ENCODE measurements at places on chromosomes 3 and 15.
A peak's percentile ranks its signal among the peaks of the same experiment; 100 is the strongest.

DNA sequence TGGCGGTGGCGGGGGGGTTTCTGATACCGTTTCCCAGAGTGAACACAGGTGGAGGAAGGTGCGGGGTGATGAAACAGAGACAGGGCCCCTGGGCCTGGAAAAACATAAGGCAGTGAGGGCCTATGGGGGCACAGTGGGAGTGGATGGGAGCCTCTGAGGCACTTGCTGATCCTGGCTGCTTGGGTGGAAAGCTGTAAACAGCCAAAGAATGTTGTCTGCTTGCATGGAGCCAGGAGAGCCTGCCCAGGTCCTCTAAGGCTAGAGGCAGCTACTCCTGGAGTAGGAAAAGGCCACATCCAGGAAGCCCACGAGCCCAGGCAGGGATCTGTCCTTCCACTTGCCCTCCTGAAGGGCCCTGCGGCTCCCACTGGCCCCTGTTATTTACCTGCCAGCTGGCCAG lies 2.9 kb upstream of the SEMA3B start:
- DNase-seq, result no peak

GRCh38 chr3:123453675-123454074 lies 4.8 kb upstream of the ADCY5 start:
- no peak for DNase-seq

GRCh38 chr3:56988458-56989168 lies 71.9 kb upstream of the SPATA12 start:
- peak; percentile 89 for DNase-seq

GRCh38 chr3:171844873-171845272 lies 1.7 kb downstream of the TMEM212 start:
- no peak for DNase-seq

DNA sequence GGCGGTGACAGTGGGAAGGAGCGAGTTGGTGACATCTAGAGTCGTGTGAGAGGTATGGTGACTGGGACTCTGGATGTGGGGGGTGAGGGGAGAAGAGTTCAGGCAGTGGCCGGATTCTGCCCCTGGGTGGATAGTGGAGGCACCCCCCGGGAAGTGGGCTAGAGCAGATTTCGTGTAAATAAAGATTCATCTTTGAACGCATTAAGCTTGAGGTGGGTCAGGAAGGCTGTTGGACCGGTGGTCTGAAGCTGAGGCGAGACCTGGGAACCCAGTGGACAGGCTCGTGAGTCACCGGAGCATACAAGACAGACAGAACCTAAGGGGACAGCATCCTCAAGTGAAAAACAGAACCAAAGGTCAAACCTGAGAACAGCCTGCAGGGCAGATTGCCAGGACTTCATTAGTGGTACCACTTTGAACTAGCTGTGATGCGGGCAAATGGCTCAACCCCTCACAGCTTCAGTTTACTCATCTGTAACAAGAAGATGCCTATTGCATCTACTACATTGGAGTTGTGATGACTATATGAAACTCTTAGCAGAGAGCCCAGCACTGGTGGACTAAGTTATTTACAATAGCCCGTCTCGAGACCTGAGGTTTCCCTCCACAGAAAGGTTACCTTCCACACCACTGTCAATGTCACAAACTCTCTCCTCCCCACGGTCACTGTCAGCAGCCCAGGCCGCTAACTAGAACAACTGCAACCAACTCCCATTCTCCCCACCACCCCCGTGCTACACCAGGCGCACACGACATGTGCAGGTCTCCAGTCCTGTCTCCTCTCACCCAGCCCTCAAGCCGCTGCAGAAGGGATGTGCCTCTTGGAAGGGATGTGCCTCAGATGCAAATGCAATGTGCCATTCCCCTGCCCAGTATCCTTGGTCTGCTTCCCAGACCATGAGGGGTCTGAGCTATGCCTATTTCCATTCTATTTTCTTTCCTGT lies 901 bp upstream of the CLN6 start:
- no peak for DNase-seq

GRCh38 chr3:195169011-195169649 lies 101.8 kb downstream of the XXYLT1 start:
- DNase-seq, result no peak

- no peak for DNase-seq
Measured at GRCh38 chr3:157113832-157114505, 46.0 kb downstream of the CCNL1 start.

- DNase-seq, result no peak
Measured at GRCh38 chr3:193894121-193894863, 241.7 kb upstream of the HES1 start.

- no peak for DNase-seq
Measured at GRCh38 chr3:168585544-168585943, 489.8 kb upstream of the GOLIM4 start.

- no peak for DNase-seq
Measured at GRCh38 chr3:138241061-138241460, 54.0 kb downstream of the ARMC8 start.

- DNase-seq, result peak; percentile 7
Measured at GRCh38 chr3:30747771-30748281, 141.4 kb downstream of the TGFBR2 start.

GRCh38 chr3:41418961-41419691 lies 219.8 kb downstream of the CTNNB1 start:
- no peak for DNase-seq

DNA sequence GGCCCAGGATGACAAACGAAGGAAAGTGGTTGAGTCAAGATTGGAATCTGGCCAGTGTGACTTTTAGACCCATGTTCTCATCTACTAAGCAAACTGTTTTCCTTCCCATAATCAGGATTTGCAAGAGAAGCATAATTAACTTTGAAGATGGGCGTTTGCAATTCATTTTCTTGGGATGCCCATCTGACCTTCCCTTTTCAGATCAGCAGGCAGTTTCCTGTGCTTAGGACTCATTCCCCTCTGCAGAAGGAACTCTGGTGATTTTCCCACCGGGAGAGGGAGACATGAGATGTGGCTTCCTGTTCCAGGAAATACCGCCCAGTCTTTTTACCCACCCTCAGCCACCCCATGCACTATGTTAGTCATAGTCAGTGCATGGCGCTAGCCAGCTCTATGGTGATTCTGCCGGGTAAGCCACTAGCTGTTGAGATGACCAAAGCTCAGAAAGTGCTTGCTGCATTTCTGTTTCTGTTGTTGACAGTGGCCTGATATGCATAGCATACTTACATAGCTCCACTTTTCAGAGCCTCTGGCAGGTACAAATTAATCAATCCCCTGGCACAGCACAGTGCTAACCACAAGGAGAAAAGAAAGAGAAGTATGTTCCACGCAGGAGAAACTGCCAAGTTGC lies 129.4 kb downstream of the VGLL4 start:
- no peak for DNase-seq

GRCh38 chr3:8610951-8611350 lies 33.6 kb downstream of the SSUH2 start:
- DNase-seq, result no peak

GRCh38 chr3:178325330-178325729 lies 210.9 kb upstream of the KCNMB2 start:
- no peak for DNase-seq

DNA sequence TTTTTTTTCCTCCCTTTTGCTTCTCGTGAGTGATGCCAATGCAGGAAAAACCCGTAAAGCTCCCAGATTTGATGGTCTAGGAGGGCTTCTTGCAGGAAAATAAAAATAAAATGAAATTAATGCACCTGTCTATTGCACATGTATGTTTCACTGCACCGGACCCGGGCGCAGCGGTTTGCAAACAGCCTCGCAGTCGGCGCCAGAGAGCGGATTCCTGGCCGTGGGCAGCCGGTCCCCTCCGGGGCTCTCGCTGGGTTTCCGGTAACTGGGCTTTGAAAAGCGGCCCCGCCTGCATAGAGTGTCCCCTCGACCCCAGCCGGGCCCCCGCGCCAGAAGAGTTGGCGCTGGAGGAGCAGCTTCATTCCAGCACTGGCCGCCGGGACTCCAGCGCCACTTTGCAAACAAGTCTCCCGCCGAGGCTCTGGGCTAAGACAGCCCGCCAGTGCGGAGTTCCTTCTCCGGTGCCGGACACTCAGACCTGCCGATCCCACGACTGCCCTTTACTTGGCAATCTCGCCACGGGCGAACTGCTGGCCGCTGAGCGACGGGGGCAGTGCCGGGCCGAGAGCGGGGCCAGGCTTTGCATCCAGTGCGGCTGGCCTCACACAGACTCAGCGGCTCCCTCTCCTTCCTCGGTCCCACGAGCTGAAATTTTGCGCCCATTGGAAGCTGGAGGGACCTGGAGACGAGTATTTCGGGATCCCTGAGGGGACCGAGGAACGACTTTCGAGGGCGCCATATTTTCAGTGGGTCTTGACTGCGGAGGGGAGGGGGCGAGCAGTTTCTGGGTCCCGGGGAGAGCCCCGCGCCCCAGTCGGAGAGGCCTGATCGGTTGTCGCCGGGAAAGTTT lies 225.9 kb upstream of the C2CD4B start:
- no peak for DNase-seq

DNA sequence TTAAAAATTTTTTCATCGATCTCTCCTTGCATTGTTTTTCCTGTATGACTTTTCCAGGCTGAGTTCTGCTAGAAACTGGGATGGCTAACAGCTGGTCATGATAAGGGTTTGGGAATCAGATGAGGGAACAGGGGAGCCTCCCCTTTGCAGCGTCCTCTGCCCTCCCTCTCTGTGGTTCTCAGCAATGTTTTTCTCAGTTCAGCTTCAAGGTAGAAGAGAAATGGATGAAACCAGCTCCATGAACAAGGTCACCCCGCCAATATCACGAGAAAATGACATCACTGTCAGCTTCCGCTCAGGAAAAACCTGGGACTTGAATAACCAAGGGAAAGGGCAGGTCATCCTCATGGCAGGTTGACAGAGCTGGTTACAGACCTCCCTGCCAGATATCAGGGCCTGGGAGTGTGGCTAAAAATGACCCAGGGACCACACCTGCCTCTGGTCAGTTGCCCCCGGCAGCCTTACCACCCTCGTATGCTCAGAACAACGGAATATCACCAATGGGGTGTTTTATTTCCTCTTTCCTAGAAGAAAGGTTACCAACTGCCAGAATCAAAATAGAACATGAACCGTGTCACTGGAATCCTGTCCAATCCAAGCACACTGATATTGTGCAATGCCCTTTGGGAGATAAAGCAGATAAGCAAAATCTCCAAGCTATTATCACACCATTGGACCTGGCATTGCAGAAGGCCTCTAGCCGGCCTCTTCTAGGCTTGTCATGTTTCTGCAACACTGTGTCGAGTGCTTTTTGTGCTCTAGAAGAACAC lies 26.1 kb downstream of the LSM3 start:
- DNase-seq, result no peak

DNA sequence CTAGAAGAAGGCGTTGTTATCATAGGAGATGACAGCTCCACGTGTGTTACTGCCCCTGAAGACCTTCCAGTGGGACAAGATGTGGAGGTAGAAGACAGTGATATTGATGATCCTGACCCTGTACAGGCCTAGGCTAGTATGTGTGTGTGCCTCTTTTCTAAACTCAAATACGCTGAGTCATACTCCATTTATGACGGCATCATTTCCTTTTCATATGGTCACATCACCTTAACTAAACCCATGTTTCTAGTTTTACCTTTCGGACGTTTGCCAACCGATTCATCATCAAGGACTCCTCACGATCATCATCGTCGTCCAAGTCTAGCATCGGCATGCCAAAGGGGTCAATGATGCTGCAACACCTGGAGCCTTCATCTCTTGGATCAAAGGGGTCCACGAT lies 149.0 kb downstream of the CBLB start:
- DNase-seq, result no peak

DNA sequence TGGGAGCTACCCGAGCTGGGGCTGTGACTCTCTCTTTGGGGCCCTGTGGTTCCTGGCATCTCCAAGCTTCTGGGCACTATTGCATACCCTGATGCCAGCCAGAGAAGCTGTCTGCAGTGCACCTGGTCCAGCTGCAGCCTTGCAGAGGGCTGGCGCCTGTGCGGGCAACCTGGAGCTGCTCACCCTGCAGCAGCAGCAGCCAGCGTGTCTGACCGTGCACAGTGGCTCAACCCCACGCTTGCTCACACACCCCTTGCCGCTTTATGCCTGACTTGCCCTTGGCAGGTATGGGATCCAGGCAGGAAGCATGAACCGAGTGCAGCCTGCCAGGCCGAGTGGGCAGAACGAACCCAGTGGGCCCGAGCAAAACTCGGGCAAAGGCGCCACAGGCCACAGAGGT lies 69.9 kb downstream of the GLB1 start:
- DNase-seq, result no peak

- no peak for DNase-seq
Measured at GRCh38 chr3:45491344-45491743, 103.0 kb downstream of the LARS2 start.

DNA sequence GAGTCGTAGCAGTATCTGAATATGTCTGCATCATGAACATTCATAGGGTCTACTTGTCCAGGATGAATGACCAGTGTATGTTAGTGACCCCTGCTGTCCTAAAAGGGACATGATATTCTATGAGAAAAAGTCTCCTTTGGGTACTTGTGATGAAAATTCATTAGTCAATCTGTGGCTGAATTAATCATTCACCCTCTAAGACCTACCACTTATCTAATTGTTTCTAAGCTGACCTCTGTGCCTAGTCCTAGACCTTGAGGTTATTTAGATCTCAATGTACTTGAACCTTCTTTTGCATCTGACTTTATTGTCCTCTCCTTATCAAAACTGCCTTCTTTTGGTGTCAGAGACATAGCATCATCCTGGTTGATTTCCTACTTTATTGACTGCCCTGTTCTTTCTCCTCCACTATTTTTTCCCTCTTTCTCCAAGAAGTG lies 799.3 kb downstream of the DIPK2A start:
- no peak for DNase-seq

DNA sequence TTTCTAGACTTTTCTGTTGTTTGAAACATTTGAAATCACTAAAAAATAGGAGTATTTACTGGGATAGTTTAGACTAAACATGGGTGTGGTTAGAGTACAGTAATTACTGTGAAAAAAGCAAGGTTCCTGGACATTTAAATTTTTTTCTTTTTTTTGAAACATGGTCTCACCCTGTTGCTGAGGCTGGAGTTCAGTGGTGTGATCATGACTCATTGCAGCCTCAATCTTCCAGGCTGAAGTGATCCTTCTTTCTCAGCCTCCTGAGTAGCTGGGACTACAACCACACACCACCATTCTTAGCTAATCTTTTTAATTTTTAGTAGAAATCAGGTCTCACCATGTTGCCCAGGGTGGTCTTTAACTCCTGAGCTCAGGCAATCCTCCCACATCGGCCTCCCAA lies 20.4 kb upstream of the CELF6 start:
- DNase-seq, result no peak

DNA sequence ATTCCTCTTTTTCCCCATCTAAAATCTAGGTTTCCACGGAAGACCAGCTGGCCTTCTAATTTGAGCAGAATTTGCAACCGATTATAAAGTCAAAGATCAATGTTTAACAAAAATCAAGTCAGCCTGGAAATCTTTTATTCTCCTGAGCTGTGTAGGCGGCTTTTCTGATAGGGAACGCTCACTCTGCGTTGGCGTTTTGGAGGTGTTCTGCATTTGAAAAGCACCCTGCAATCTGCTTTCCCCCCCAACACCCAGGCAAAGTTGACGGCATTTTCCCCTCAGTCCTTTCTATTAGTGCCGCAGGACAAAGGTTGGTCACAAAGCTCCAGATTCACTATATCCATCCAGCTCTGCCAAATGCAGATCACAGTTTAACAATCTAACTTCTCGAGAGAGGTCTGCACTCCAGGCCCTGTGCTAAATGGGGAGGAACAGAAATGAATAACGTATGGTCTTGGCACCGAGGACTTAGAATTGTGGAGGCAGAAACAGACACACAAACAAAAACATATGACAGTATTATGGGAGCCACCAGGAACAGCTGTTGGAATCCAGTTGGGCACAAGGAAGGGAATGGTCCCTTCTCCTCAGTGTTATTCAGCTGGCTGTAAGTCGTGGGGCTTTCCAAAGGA lies 50.4 kb upstream of the LARS2 start:
- DNase-seq, result no peak
